GM12864 (cell line): ENCODE measurements at places on chromosomes 4 and X.
A peak's percentile ranks its signal among the peaks of the same experiment; 100 is the strongest.

- no peak for DNase-seq
These were observed 29.1 kb upstream of the CXCL3 start for GRCh38 chr4:74067586-74067985.

DNA sequence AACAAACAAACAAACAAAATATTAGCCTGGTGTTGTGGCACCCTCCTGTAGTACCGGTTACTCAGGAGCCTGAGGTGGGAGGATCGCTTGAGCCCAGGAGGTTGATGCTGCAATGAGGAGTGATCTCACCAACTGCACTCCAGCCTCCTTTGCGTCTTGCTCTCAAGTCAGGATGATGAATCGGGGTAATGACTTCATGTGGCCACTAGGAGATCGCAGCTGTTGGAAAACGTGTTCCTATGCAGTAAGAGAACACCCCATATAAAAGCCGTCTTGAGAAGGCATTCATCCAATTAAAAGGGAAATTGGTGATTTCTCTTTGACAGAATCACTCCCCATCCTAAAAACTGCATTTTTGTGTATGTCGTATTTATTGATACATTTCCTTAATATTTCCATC lies 6.9 kb downstream of the CCNB3 start:
- no peak for DNase-seq

DNA sequence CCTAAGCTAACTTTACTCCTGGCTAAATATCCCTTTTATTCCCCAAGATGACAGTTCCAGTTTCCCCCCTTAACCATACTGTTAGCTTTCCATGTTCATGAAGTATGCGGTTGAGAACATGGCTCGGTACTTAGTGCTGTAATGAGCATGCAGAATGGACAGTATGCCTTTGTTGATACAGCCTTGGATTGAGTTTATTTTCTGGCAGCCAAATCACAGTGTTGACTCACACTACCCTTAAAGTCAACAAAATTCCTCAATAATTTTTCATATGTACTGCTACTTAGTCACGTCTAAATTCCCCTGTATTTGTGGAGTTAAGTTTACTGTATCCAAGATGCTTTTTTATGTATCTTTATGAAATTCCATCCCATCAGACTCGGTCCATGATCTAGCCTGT lies 1.4 kb upstream of the VEGFC start:
- DNase-seq, result no peak

- no peak for DNase-seq
These were observed 1.7 kb upstream of the TCEAL8 start for GRCh38 chrX:103256651-103257050.

DNA sequence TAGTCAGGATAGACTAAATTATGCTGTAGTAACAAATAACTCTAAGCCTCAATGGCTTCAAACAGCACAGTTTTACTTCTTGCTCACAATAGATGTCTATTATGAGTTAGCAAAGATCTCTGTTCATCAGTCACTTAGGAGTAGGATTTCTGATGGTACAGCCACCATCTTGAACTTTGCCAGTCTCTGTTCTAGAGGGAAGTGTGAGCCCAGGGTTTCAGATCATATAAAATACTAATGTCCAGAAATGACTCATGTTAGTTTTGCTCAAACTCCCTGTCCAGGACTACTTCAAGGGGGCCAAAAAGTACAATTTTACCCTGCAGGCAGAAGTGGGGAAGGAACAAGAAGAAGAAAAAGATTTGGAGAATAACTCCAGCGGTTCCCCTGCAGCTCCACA lies 77.1 kb upstream of the LSM6 start:
- DNase-seq, result peak; percentile 72

DNA sequence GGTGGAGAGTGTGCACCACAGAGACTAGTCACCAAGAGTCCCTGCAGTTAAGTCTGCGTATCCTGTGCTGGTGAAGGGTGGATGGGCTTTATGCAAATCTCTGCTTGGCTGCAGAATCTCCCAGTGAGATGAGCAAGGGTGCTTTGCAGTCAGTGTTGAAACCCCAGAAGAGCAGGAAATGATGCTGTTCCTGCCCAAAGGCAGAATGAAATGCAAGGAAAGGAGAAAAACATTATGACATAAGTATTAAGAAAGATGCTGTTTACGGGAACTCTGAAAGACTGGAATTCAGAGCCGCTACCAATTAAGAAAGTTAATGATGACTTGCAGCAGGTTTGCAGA lies 25.4 kb upstream of the ACSL1 start:
- DNase-seq, result peak; percentile 79

DNA sequence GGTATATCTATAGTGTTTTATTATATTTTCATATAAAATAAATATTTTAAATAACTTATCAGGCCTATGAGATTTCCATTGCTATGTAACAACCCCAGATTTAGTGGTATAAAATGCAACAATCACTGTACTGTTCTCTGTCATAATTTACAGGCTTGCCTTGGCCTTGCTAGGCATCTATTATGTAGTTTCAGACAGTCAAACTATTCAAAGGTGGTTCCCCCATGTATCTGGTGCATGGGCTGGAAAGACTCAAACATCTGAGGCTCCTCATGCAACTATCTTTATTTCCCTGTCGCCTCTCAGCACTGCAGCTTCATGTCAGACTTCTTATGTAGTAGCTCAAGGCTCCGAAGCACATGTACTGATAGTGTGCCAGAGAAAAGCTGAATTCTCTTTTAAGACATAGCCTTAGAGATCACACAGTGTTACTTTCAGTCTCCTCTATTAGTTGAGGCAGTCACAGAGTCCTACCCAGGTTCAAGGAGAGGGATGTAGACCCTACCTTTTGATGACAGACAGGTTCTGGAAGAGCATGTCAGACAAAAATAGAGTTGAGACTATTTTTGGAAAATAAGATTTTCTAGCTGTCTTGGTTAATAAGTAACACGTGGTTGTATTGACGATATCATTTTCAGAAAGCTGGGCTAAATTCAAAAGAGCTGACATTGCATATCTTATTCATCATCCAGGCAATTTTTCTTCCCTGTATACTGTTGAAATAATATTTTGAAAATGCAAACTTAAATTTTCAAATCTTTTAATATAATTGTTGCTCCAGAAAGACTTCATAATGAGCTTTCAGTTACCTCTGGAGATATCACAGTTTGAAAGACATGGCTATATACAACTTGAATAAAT lies 19.4 kb downstream of the MTTP start:
- no peak for DNase-seq

DNA sequence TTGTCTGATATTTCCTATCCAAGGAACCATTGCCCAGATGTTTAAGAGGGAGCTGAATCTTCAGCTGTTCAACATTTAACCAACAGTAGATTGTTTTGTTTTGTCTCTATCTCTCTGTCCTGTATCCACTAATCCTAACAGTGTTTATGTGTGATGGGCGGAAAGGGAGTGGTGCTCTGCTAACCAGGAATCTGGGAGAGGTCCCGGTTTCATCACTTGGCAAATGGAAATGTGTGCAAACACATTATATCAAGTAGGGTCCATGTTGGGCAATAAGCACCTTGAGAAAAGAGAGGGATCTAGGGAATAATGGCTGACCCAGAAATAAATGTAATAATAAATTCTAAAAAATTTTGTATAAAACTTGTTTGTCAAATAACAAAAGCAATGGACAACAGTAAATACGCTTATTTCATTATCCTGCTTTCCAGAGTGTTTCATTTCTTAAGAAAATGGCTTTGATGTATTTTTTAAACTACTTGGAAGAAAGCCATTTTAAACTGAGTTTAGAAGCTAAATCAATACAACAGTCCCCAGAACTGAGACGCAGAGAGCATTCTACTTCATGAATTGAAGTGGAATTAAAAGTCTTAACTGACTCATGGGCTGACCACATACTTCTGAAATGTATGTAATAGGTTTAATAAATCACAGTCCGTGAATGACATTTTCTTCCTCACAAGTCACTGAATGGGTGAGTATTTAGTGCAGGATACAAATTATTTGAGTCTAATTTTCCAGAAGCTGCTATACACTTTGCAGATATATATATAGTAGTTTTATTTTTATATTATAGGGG lies 55.8 kb downstream of the EMCN start:
- DNase-seq, result no peak

- no peak for DNase-seq
These were observed 1.1 kb downstream of the MORF4L2 start for GRCh38 chrX:103685396-103685795.

- DNase-seq, result no peak
These were observed 367.4 kb downstream of the UNC5C start for GRCh38 chr4:95181243-95181995.

GRCh38 chr4:68180849-68181526 lies 51.3 kb upstream of the TMPRSS11F start:
- no peak for DNase-seq

DNA sequence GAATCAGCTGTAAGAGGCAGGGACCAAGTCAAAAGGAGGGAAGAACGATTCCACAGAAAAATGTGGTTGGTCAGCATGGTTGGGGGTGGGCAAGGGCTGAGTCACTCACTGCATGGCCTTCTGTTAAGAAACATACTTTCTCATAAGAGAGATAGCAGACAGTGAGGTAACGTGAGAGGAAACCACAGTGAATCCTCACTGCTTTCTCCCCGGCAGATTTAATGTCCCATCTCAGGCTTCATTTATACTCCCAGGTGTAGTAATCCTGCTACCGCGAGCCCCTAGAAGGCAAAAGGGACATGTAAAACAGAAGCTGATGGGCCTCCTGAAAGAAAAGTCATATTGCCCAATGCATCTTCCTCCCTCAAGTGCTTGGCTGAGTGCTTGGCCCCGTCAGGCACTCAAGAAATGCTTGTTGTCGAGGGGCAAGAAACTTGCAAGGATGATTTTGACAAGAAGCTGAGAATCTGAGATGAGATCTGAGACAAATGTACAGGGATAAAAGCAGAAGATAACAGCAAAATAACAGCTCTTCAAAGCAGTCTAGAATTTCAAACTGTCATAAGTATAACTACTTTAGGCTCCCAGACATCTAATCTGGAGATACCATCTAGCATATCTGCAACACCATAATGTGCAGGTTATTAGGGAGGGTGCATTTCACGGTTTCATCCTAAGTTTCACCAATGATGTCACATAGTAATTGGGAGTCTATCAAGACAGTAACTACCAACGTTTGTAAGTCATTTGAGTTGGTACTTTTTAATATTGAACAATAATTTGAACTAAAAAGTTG lies 40.2 kb downstream of the SH3KBP1 start:
- no peak for DNase-seq

DNA sequence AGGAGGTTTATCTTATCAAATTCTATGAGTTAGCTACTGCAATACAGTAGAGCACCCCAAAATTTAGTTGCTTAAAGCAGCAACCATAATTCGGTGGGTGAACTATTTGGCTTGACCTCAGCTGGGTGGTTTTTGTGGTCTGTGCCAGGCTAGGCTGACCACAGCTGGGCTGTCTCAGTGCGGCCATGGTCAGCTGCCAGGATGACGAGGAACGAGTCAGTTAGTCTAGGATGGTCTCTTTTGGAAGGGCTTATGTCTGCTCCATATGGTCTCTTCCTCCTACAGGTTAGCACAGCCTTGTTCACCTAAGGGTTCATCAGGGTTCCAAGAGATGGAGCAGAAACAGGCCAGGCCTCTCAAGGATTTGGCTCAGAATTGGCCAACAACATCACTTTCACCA lies 210.4 kb downstream of the PALLD start:
- DNase-seq, result no peak
